ENCODE measurements at places on chromosomes 3 and 15. TPM values are rescaled to one million over a fixed set of nuclear protein-coding genes. Genes with fewer than 3 reads are reported as not detected.

- DNase-seq, result no peak
Measured at GRCh38 chr15:79282371-79283251, at the start of gene ANKRD34C. Gene ANKRD34C, plus strand, starts transcription at chr15:79282722. Its CDS starts 10,563 bp downstream, at chr15:79293285.

- DNase-seq, result no peak
Measured at GRCh38 chr3:40432793-40433192, 24.3 kb upstream of the RPL14 start.

SAMMSON gene
- not detected for total RNA-seq

DNA sequence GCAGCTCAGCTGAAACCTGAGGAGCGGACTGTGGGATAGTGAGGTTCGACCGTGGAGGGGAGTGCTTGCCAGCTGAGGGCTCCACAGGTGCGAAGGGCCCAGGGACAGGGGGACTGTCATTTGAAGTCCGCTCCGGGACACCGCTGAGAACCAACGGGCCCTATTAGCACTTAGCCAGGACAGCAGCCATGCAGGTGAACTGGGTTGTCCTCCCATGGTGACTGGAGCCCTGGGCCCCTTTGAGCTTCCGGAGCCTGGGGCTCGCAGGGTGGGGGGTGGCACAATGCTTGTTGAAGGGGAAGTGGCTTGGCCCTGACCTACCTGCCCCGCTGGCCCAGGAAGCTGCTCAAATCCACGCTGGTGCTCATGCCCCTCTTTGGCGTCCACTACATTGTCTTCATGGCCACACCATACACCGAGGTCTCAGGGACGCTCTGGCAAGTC is 24.7 kb downstream of the PTH1R start:
- no peak for DNase-seq

DNA sequence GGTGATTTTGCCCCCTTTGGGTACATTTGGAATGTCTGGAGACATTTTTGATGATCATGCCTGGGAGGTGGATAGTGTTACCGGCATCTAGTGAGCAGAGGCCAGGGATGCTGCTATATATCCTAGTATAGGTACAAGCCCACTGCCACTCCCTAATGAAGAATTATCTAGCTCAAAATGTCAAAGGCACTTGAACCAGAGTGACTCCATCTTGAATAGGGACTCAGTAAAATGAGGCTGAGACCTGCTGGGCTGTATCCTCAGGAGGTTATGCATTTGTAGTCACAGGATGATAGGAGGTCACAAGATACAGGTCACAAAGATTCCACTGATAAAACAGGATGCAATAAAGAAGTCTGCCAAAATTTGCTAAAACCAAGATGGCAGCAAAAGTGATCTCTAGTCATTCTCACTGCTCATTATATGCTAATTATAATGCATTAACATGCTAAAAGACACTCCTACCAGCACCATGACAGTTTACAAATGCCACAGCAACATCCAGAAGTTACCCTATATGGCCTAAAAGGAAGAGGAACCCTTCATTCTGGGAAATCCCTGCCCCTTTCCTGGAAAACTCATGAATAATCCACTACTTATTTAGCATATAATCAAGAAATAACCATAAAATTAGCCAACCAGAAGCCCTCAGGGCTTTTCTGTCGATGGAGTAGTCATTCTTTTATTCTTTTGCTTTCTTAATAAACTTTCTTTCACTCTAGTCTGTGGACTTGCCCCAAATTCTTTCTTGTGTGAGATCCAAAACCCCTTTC is 40.0 kb upstream of the FAM3D start:
- DNase-seq, result no peak

CDHR4 gene
- not detected for total RNA-seq

DNA sequence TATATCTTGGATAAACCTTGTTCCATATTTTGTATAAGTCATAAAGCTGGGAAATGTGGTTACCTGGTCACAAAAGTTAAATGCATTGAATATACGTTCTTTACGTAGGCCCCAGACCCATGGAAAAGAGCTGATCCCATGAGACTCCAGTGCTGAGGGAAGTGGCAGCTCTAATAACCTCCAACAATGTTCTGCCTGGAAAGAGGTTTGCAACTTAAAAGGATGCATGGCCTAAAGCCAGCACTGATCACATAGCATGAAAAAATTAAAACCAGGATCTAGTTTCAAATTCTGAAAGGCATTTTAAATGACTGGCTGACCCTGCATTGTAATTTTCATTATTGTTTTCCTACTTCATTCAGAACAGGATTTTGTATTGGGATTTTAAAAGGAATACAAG is 27.9 kb upstream of the STRIT1 start:
- DNase-seq, result no peak

- DNase-seq, result no peak
Measured at GRCh38 chr3:56122911-56123310, 345.4 kb downstream of the ERC2 start.

GRCh38 chr15:52124270-52124880 is 11.8 kb upstream of the BCL2L10 start:
- DNase-seq, result no peak

DNA sequence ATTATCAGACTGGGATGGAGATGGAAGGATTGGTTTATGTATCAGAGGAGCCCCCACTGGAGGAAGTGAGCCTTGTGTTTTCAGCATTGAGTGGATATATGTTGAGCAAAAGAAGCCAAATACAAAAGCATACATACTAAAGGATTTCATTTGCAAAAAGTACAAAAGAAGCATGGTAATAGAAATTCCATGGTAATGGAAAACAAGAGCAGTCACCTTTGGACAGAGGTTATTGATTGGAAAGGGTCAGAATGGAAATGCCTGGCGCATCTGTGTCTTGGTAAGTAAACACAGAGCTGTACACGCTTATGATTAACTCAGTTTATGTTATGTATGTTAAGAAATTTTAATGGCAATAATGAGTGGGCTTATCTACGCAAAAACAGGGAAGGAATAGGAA is 72.7 kb downstream of the DHX36 start:
- no peak for DNase-seq

SGO1 gene
- total RNA-seq, result 12.3 TPM

- DNase-seq, result no peak
Measured at GRCh38 chr15:100686021-100686724, 83.8 kb downstream of the ASB7 start.

GRCh38 chr3:127568586-127568985 is 21.9 kb downstream of the TPRA1 start:
- DNase-seq, result no peak

GRCh38 chr3:138408751-138409570 is 25.5 kb upstream of the ESYT3 start:
- DNase-seq, result no peak

CPA3 gene
- not detected for total RNA-seq

DNA sequence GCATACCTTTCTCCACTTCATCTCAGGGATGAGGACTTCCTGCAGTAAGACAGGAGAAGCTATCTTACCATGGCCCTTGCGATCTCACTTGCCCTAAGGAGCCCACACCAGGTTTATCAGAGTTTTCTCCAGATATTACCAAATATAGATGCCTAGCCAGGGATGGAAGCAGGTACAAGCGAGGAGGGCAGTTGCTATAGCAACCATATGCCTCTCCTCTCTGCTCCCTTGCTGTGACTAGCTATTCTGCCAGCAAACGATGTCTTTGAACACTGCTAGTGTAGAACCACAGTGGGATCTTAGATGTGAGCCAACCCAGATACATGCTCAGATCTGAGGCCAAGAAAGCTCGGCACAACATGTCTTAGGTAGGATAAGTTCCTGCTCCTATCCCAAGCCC is 33.9 kb downstream of the GRAMD2A start:
- DNase-seq, result no peak

DNA sequence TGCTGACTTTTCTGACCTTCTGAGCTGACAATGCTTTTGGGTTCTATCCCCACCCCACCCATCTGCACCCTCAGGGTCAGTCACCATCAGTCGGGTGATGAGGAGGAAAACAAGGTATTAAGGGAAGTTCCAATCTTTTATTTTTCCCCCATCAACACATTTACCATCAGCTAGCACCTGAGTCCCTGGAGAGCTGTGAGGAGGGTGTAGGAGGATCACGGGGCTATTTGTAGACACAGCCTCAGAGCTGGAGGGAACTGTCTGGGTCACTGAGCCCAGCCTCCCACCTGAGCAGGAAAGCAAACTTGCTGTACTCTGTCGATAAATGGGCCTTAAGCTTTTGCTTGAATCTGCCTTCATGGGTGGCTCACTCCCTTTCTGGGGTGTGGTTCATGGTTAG is 24.8 kb upstream of the ZFAND6 start:
- no peak for DNase-seq

DNA sequence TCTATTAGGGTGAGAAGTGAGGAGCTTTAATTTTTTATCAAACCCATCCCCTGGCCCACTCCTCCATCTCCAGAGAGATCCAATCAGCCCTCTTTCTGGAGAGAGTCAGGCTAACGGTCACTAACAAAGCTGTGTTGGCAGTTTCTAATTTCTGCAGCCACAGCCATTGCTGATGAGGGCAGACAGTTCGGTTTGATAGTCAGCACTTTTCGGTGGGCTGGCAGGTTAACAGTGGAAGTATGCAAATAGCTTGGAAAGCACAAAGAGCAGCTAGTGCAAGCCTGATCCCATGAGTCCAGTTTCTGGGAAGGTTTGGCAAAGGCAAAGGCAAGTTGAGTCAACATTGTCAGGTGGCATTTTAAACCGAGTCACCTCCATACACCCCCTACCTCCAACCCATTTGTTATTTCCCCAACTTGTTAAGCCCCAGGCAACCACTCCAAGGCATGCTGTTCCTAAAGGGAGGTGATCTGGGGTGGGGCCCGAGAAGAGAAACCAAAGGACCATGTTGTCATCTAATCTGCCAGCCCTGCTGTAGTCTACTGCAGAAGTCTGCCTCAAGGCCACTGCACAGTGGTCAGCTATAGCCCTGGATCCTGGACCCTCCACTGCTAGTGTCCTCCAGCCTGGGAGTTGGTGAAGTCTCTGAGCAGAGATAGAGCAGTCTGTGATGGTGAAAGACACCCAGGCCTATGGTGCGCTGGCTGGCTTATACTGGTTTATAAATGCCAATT is 1.7 kb downstream of the CCR1 start:
- DNase-seq, result no peak

DNA sequence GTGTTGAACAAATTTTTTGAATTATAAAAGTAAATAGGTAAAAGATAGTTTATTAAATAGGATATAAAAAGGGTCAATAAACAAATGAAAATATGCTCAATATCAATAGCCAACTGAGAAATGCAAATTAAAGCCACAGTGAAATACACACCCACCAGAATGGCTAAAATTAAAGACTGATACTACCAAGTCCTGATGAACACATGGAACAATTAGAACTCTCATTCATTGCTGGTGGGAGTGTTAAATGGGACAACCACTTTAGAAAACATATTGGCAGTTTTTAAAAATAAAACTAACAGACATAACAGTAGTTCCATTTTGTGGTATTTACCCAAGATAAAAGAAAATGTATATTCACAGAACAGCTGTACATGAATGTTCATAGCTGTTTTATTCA is 41.2 kb downstream of the CCDC32 start:
- DNase-seq, result no peak

DNA sequence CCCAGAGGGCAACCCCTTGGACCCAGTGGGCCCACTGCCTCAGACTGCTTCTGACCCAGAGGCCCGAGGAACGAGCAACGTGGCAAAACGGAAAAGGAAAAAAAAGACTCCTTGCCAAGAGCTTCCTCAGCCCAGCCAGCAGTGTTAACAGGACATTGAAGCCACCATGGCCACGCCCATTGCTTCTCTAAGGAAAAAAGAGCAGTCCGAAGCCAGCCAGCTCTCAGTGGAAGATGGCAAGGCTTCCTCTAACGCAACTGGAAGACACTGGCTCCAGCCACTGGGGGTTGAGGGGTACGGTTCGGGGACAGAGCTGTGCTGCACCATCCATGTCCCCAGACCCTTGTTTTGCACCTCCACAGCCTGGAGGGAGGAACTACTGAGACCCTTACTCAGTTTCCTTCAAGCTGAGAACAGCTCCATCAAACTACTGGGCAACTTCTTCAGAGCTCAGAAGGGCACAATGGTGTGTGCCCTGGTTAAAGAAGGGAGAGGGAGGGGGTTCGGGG is 10.7 kb downstream of the BMF start:
- peak; percentile 64 for DNase-seq

FAM81A gene
- 3.9 TPM for total RNA-seq

DNA sequence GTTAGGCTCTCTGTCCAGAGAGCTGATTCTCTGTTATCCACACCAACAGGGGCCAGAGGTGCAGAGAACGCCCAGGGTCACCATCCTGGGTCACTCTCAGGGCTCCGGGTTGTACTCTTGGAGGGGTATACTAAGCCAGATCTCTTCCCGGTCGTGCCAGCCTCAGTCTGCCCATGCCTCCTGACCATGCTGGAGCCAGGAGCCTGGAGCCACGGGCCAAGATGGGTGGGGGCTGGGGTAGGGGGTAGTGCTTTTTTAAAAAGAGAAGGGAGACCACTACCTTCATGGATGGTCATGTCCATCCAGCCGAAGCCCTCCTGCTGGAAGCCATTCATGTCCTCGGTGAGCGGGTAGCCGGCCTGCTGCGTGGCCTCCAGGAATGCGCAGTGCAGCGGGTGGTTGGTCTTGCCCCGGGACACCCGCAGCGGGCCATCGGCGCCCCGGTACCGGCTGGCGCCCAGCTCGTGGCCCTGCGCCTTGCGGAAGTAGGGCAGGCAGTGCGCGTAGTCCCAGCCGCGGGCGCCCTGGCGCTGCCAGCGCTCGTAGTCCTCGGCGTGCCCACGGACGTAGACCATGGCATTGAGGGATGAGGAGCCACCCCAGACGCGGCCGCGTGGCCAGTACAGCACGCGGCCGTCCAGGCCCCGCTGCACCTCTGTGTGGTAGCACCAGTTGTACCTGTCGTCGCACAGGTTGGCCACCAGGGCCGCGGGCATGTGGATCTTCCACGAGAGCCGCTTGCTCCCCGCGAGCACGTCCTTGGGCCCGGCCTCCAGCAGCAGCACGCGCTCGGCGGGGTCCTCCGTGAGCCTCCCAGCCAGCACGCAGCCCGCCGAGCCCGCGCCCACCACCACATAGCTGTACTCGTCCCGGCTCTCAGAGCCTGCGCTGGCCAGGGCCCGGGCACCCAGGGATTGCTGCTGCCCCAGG is 22.9 kb downstream of the CHDH start:
- DNase-seq, result no peak

GOLGA8A gene
- total RNA-seq, result 2.1 TPM

GRCh38 chr3:59607656-59608055 is 557.8 kb upstream of the CFAP20DC start:
- DNase-seq, result peak; percentile 5

- DNase-seq, result no peak
Measured at GRCh38 chr3:101039285-101039684, 46.1 kb upstream of the ABI3BP start.

B3GALNT1 gene
- 15.8 TPM for total RNA-seq

DNA sequence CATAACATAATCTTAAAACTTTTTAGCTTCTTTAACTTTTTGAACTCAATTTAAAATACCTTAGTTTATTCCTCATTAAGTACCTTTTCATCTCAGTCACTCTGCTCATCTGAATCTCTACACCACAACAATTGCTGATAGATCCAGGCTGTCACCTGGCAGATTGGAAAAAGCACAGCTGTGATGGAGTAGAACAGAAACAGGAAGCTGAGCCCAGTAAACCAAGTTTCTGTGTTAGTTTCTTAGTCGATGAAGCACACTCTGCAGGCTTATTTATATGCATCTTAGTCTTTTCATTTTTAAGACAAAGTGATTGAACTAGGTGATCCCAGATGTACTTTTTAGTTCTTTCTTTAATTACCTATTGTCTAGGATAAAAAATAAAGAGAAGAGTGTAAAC is 1398.0 kb upstream of the ALCAM start:
- no peak for DNase-seq

All from H4 (cell line).